ENCODE measurements at places on chromosomes 6 and 20. TPM values are rescaled to one million over a fixed set of nuclear protein-coding genes. Genes with fewer than 3 reads are reported as not detected.

Gene NMBR
- 4.9 TPM for total RNA-seq

Gene SIRPG
- not detected for total RNA-seq

Gene POPDC3
- total RNA-seq: 5.3 TPM

Gene GRIK2
- 130 TPM for total RNA-seq

Gene DDAH2
- total RNA-seq: 90.9 TPM

Gene CHRNA4
- 6.9 TPM for total RNA-seq

Gene F13A1
- 13.5 TPM for total RNA-seq

Data from frontal cortex (tissue), 4 donors.